CD8-positive, alpha-beta T cell (primary cell): ENCODE measurements at places on chromosomes 4 and X.

- no peak for DNase-seq
These were observed 52.1 kb downstream of the IDS start for GRCh38 chrX:149453030-149453429.

- DNase-seq = no peak
These were observed 32.1 kb upstream of the AMBN start for GRCh38 chr4:70559924-70560323.

DNA sequence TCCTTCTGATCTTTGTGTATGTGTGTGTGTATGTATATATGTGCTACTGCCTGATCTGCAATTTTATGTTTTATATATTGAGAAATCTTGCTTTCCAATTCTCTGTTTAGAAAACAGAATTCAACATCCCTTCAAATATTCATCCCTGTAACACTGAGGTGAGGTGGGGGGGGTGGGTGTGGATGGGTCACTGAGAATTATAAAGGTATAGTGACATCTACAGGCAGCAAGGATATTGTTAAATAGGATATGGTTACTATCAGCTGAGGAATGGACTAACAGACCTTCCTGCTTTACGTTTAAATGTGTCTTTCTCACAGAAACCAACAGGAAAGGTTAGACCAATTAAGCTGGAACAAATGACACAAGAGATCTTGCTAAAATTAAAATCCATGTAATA, 19.0 kb upstream of the MAGEB2 start:
- no peak for DNase-seq

DNA sequence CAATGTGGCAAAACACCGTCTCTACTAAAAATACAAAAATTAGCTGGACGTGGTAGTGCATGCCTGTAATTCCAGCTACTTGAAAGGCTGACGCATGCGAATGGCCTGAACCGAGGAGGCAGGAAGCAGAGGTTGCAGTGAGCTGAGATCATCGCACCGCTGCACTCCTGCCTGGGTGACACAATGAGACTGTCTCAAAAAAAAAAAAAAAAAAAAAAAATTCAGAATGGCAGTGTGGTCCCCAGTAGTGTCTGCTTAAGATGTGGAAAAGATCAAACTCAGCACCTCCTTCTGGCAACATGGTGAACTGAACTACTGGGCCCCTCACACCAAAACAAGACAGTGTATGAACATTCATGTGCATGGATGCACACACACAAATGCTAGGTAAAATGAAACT, 32.2 kb downstream of the SMS start:
- DNase-seq = peak; percentile 6

DNA sequence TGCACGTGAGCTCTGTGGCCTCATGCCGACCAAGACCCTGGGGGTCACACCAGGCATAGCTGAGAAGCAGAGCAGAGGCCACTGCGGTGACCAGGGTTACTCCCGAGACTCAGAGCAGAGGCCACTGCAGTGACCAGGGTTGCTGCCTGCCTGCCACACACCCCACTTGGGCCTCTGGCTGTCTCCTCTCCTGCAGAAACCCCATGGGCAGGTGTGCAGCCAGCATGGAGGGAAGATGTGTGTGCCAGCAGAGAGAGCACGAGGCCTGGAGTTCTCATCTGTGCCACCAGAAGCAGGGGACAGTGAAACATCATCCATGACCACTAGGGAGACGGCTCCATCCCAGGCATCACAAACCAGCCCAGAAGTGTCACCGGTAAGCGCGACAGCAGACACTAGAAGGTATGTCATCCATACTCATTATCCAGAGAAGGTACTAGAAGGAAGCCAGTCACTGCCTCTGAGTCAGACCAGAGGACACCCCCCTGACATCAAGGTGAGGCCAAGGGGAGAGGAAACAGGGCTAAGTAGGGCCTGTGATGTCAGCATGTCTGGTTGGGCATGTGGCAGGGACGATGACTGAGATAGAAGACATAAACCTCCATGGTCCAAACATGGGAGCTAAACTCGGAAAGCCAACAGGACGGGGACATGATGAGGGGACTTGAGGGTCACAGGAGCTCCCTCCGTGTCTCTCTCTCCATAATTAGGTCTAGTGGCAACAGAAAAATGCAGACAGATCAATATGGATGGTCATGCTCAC, 24.2 kb upstream of the SPON2 start:
- no peak for DNase-seq

DNA sequence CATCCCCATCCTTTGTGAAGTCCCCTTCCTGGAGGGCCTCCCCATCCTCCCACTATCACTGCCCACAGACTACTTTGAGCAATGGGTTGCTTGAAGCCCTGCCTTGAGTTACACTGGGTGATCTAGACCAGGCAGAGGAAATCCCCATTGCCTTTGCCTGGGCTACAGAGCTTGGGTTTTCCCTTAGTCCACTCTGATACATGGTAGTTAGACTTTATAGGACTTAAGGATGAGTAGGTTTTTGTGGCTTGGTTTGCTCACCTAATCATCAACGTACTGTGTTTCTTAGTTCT, 56.6 kb downstream of the TMEM131L start:
- no peak for DNase-seq

GRCh38 chr4:41420541-41420940, 117.4 kb upstream of the LIMCH1 start:
- no peak for DNase-seq

DNA sequence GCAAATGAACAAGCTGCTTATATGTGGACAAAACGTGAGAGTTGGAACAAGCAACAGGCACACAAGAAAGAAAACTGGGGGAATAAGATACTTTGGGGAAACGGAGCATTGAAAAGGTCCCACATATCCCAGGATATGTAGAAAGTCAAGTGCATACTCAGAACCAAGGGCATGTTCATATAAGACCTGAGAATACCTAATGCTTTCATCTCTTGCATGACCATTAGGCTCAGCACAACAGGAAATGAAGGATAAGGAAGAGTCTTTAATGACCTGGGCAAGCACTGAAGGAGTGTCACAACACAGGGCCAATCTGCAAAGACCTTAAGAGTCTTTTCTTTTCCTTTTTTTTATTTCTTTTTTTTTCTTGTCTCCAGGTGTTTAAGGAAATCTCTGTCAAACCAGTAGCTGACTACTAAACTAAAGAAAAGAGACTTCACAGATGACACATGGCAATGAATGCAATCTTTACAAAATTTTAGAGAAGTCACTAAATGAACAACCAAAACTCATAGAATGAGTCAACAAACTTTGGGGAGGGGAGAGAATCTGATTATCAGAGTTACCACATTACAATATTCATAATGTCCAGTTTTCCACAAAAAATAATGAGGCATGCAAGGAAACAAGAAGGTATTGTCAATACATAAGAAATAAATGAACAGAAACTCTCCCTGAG, 67.9 kb upstream of the STK26 start:
- DNase-seq = no peak

- DNase-seq = no peak
These were observed 164.4 kb downstream of the QDPR start for GRCh38 chr4:17347445-17347844.

DNA sequence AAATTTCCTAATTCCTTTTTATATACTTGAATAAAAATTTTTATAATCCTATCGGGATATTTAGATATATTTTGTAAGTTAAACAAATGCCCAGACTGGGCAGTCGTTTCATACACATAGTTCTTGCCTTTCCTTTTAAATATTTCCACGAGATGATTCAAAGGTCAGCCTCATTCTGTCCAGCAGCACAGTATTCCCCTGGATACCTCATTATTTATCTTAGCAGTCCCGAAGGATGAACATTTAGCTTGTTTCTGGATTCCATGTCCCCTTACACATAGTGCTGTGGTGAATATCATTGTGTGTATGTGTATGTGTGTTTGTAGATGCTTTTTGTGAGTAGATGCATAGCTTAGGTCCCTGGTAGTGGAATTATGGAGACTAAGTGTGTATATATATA, 38.3 kb downstream of the RAPGEF2 start:
- DNase-seq = no peak

DNA sequence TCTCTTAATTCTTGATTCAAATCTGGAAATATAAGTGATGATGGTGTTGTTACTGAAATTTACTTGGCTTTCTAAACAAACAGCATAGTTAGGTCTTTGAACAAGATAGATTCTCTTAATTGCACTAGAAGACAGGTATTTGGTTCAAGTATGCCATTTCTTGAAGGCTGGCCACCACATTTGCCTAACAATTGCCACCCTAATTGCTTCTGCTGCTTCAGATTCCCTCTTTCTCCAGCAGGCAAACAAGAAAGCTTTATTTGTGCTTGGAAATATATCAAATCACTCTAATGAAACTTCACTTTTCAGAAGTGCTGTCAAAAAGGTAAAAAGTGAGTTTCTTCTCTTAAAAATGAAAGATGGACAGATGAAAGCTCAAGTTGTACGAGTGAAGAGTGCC, 418.6 kb downstream of the INPP4B start:
- no peak for DNase-seq

DNA sequence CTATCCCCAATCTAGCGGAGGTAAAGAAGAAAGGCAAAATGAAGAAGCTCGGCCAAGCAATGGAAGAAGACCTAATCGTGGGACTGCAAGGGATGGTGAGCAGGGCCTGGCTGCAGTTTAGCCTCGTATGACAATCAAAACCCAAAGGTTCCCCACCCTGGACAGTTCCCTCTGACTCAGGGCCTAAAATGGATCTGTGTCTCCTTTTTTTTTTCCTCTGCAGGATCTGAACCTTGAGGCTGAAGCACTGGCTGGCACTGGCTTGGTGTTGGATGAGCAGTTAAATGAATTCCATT, 986 bp downstream of the HDAC6 start:
- DNase-seq = no peak

DNA sequence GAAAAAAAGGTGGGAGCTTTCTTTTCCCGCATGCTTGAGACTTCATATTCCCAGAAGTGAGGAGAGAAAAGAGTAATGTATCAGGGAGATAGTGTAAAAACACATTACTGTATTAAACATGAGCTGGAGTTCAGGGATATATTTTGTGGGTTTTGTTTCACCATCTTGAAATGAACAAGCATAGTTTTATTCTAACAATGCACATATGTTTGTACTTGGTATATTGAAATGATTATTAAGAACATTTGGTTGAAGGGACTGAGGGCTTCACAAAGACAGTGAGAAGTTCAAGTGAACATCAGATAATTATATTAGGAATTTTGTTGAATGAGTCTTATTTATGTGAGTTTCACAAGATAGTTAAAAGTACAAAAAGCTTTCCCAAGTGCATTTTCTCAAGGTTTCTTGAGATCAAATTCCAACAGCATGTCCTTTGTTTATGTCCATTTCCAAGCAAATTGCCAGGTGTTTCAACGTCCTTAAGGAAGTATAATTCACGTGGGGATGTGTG, 368.8 kb downstream of the ANKRD50 start:
- no peak for DNase-seq

- no peak for DNase-seq
These were observed 12.9 kb upstream of the WDR17 start for GRCh38 chr4:176052744-176053143.

- DNase-seq = no peak
These were observed 25.1 kb upstream of the JAKMIP1 start for GRCh38 chr4:6225469-6225868.

GRCh38 chr4:33162122-33162521, 2442.0 kb downstream of the PCDH7 start:
- DNase-seq = no peak

DNA sequence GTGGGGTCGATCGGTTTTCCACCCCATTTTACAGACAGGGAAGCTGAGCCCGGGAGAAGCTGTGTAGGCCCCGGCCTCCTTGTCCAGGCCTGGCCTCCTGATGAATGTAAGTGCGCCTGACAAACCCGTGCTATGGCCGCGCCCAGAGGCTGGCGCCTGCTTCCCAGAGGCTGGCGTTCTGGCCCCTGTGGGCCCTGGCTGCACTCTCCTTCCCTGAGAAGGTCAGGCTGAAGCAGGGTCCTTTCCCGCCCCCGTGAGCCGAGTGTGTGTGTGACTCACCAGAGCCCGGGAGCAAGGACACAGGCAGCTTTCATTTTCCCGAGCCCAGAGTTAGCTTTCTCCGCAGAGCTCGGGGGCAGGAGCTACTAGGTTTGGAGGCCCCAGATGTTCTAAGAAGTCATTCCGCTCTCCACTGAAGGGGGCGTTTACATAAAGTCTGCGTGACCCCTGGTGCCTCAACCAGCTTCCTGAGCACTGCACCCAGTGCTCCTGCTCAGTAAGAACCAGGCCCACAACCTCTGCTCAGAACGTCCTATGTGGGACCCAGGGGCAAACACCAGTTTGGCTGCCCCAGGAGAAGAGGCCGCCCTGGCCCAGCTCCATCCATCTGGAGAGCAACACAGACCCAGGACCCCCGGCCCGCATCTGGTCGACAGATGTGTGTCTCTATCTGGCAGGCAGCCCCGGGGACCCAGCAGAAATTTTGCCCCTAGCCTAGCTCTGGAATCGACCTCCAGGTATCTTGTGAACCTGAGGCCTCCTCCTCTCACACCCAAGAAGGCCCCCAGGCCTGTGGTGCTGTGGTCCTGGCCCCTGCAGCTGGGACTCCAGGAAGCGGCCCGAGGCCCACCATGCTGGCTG, 13.6 kb downstream of the UVSSA start:
- DNase-seq = no peak

- DNase-seq = no peak
These were observed 70.9 kb upstream of the RXFP1 start for GRCh38 chr4:158450741-158451140.

GRCh38 chr4:113179996-113180395, 130.5 kb downstream of the ANK2 start:
- DNase-seq = no peak

- DNase-seq = no peak
These were observed 96.3 kb downstream of the ANK2 start for GRCh38 chr4:113145519-113146291.

DNA sequence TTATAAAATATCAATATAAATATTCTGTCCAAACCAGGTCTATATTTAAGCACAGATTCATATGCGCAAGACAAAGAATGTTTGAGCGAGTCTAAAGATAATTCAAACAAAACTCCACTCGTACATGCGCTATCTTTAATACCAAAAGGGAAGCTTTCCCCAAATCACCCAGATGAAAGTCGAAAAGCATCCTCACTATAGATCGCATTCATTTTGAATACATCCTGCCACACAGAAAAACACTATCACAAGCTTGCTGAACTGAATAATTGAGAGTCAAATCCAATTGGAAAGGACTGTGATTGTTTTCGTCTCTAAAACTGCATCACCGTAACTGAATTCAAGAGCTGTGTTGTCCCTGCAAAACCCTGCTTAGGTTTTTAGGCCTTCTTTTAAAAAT, 685 bp downstream of the TASL start:
- DNase-seq = no peak

GRCh38 chrX:68895778-68896177, 67.0 kb downstream of the EFNB1 start:
- no peak for DNase-seq

DNA sequence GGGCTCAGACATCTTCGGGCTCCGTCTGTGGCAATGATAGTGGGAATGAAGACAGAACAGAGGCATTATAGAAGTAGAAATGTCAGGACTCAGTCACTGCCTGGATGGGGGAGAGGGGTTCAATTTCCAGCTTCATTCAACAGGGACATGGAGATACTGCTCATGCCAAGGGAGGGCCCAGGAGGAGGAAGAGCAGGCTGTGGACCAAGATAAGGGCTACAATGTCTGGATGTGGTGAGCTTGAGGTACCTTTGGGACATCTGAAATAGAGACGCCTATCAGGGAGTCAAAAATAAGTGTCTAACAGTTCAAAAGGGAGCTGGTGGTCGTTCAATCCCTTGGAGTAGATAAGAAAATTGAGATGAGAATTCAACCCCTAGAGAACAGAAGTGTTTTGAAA, 34.5 kb downstream of the ELF4 start:
- no peak for DNase-seq
